ENCODE measurements at places on chromosomes 4 and X.
A peak's percentile ranks its signal among the peaks of the same experiment; 100 is the strongest.

DNA sequence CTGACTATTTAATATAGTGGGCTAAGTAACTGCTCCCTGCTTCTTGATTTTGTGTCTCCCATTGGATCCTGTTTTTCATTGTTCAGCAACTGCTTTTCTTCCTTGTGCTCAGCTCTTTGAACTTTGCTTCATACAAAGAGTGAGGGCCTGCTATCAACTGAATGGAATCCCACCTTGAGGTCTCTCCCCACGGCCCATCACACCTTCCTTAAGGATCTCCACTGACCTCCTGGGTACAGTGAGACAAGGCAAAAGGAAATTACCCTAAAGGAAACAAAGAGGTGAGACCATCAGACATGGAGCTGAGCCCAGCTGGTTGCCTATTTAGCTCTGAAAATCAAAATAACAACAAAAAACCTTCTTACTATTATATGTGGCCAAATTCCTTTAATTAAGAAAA, 91.3 kb upstream of the RPL34 start:
- no peak for DNase-seq

DNA sequence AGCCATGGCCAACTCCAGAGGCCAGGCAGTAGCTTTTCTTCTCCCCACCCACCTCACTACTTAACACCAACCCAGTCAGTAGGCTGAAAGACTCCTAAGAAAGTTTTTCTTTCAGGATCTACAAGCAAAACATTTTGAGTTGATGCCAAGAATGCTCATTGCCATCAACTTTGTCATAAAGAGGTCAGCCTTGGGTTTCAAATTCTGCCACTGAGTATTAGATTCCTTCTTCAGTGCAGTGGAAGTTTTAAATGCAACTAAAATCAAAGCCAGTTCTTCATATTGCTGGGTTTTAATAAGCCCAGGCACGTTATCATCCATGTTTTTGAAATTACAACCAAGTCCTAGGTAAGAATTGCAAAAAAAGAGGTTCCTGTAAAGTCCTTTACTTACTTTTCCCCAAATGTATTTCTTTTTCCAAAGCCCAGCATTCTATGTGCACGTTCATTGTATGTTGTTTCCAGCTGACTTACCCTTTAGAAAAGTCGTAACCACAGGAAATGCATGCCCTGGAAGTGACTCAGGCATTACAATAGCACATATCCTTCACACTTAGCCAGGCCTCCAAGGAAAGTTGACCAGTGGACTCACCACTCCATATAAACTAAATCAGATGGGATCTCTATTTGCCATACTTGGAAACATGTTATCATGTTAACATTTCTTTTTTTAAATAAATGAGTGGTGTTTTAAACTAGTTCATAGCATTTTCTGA, 229.9 kb downstream of the SOX3 start:
- DNase-seq, result no peak

GRCh38 chr4:183407128-183407585, 37.3 kb upstream of the CDKN2AIP start:
- peak; percentile 13 for DNase-seq

- DNase-seq, result no peak
These were observed 325.8 kb downstream of the ANTXR2 start for GRCh38 chr4:79747252-79747651.

DNA sequence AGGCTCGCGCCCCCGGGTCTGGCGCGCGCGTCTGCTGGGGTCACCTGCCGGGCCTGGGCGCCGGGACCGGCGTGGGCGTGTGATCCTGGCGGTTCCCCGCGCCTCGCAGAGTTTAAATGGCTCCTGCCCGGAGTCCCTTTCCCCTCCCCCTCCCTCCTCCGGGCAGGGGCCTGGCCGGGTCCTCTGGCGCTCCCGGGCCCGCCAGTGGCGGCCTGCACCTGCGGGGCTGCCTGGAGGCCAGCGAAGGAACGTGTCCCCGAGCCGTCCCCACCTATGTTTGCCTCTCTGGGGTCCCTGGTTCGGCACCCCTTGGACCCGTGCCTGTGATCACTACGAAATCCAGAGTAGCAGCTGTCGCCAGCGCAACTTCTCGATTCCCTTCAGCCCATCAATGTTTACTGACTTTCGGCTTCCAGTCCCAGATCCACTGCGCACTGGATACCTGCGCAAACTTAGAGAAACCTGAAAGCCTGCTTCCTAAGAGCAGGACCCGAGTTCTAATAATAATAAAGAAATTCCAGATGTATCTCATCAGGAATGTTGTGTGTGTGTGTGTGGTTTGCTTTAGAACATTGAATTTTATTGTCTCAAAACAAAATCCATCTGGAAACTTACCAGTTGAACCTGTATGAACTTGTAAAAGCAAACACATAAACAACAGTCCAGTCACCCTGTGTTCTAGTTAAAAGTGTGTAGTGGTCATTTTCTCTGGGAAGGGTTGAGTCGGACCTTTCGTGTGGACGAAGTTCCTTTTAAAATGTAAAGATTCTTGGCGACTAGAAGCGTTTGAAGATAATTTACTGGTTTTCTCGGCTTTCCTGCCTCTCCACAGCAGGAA, 788 bp downstream of the SHROOM2 start:
- no peak for DNase-seq

- DNase-seq, result no peak
These were observed 95.0 kb downstream of the NYX start for GRCh38 chrX:41542135-41542534.

GRCh38 chr4:125313497-125313896, 1.3 kb upstream of the FAT4 start:
- DNase-seq, result no peak

DNA sequence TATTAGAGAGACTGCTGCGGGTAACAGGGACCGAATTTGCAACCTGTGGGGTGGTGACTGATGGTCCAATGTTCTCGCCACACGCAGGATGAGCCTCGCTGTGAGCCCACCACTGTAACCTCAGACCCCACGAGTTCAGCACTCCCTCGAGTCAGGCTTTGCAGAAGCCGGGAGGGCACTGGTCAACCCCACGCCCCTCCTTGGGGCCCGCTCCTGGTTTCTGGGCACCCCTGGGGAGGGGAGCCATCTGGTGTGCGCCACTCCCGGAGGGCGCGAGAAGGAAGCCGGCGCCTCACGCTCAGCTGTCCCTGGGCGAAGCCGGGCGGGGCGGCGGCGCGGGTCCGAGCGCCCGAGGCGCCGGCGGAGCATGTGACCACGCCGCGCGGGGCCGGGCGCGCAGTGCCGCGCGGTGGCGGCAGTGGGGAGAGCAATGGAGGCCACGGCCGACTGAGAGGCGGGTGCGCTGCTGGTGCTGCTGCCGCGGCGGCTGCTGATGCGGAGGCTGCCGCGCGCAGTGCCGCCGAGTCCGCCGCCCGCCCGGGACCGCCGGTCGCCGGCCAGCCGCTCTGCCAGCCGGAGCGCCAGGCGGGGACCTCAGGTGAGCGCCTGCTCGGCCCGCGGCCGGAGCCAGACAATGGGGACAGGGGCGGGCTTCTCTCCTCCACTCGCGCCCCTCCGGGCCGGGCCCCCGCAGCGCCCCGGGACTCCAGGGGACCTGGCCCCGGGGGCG, 100.1 kb downstream of the CEP135 start:
- peak; percentile 45 for DNase-seq

- no peak for DNase-seq
These were observed 191.8 kb downstream of the RAB28 start for GRCh38 chr4:13292372-13292771.

GRCh38 chr4:83686166-83686565, 150.3 kb downstream of the GPAT3 start:
- DNase-seq, result no peak

DNA sequence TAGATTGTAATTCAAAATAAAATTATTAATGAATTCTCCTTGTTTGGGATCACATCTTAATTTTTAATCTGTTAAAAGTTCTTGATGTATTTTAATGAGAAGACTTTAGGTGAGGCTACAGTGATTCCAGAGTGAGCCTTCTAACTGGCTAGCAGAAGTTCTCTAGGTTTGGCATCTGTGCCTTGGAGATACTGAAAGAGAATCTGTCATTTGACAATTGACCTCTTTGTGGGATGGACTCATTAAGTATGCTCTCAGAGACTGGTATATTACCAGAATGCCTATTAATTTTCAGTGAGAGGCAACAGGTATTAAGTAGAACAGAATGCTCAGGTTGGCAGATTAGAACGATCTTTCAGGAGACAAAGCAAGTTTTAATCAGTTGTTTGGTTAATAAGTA, 10.2 kb downstream of the CCNG2 start:
- no peak for DNase-seq

DNA sequence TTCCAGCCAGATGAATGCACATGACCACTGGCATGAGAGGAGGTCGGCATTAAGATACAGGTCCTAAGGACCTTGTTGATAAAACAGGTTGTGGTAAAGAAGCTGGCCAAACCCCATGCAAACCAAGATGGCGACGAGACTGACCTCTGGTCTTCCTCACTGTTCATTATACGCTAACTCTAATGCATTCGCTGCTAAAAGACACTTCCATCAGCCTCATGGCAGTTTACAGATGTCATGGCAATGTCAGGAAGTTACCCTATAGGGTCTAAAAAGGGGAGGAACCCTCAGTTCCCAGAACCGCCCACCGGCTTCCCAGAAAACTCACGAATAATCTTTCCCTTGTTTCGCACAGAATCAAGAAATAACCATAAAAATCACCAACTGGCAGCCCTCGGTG, 182.4 kb downstream of the DHRSX start:
- DNase-seq, result no peak

- no peak for DNase-seq
These were observed at the start of gene PAGE2B for GRCh38 chrX:55074851-55075467. Gene PAGE2B, plus strand, starts transcription at chrX:55075030. Its CDS starts 1,012 bp downstream, at chrX:55076042.

GRCh38 chrX:39574178-39574577, 523.6 kb downstream of the BCOR start:
- DNase-seq, result no peak

- no peak for DNase-seq
These were observed 839 bp downstream of the QDPR start for GRCh38 chr4:17511051-17511450.

DNA sequence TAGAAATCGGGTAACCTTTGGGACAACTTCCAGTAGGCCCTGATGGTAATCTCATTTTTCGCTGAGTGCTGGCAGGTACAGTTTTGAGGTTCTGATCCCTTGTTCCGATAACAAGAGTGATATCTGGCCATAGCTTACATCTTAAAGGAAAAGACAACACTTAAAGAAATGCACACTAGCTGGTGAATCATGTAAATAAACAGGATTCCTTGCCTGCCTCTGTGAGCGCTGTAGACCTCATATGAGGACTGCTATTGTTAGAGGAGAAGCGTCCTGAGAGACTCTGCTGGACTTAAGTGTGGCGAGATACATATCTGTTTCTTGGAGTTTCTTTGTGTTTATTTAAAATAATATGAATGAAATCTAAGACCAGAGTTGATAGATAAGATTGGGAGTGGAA, 149.3 kb upstream of the SLC4A4 start:
- DNase-seq, result no peak

GRCh38 chr4:86400216-86400615, 40.4 kb upstream of the MAPK10 start:
- DNase-seq, result no peak

- DNase-seq, result no peak
These were observed 218.7 kb upstream of the NDST4 start for GRCh38 chr4:115332078-115332477.

- peak; percentile 14 for DNase-seq
These were observed 64.4 kb downstream of the CXCL13 start for GRCh38 chr4:77669946-77670590.

DNA sequence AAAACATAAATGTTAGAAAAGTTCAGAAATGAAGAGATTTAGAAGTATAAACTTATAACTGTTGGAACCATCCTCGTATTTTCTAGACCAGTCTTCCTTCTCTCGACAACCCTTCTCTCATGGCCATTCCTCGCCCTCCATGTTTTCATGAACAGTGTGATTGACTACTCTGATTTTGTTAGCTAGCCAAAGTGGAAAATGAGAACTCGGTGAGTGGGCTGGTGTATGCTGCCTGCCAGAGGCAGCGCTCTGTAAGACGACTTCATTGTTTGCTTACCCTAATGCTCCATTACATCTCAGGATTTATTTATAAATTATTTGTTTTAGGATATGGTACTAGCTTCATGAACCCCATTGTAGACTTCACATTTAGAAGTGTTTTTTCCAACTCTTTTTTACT, 153.0 kb downstream of the CBR4 start:
- DNase-seq, result no peak

DNA sequence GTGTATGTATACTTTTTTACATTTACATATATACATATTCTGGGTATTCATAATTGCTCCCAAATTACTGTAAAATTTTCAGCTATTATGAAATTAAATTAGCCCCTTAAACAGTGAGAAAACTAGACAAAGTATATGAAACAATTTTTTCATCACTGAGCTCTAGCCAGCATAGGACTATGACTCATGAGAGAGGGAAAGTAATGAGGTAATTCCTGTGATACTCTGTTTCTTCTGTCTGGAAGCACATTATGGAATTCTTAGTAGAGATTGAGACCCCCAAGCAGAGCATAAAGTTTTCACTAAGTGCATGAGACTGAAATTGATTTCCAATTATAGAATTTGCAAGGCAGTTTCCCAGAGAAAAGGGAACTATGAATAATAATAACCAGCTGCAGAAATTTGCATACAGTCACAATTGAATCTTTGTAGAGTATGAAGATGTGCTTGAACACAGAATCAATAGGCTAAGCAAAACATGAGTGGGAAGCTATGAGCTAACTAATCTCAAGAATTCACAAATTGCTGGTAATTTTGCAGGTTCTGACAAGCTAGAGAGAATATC, 779.3 kb downstream of the ARAP2 start:
- no peak for DNase-seq

DNA sequence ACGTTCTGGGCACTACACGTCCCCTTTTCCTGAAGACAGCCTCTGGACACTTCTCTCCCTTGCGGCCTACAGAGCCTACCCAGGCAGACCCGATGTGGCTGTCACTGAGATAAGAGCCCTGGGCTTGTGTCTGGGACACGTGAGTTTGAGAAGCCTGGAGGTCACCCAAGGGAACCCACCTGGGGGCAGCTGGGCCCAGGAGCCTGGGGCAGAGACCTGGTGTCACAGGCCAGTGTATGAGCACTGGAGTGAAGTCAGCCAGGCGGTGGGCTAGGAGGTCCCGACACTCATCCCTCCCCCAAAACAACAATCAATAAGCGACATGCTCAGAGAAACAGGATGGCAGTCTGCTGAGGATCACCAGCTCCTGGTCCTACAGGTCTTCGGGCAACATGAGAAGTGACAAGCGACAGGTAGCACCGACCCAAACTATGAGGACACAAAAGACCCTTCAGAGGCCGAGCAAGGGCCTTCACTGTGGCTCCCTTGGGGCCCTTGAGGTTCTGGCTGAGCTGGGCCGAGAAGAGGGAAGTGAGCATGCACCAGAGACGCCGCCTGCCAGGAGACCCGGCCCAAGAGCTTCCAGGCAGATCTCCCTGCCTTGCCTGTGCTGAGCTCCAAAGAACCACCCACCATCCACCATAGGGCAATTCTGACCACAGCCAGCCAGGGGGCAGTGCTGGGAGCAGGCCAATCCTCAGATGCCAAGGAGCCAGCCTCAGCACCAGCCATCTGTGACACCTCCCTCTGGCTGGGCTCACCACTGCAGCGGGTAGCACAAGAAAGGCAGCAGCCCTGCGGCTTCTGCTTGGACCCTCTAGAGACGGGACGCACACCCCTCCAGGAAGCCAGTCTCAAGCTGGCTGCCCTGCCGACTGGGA, 11.0 kb upstream of the DUSP9 start:
- no peak for DNase-seq

- DNase-seq, result no peak
These were observed 557.7 kb upstream of the SLIT2 start for GRCh38 chr4:19693936-19694570.

- DNase-seq, result no peak
These were observed 120.9 kb upstream of the GRID2 start for GRCh38 chr4:92182736-92183407.

- DNase-seq, result no peak
These were observed 20.0 kb downstream of the CLDN22 start for GRCh38 chr4:183300070-183300469.
